ENCODE measurements at places on chromosomes 3 and 15. TPM values are rescaled to one million over a fixed set of nuclear protein-coding genes. Genes with fewer than 3 reads are reported as not detected.

Gene PTPN9
- 44.8 TPM for total RNA-seq

DNA sequence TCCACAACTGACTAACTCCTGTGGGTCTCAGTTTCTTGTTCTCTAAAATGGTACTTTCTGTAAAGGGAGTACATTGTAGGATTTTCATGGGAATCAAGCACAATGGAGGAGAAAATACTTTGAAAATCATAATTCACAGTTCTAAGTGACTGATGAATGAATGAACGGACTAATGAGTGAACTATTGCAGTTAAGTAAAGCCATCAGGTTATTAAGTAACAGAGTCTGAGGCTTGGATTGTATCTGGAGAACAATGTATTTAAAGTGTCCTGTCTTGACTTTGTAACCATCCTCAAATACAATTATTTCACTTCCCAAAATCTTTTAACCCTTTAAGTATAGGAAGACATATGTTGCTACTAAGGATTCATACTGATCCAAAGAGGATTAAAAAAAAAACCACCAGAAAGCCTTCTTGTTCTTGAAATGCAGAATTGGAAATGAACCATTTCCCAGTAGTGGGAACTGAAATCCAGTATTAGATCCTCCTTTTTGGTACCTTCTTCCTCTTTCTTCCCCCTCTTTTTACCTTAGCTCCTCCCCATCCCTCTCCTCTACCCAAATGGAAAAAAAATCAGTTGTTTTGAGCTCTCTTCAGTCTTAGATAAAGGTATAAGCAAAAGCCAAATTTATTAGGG is 13.2 kb upstream of the BCL6 start:
- DNase-seq: no peak

Gene PLA1A
- not detected for total RNA-seq

GRCh38 chr15:67564968-67565345 is 22.5 kb downstream of the MAP2K5 start:
- DNase-seq: no peak

- DNase-seq: peak; percentile 90
Measured at GRCh38 chr15:72199721-72200212, 2.2 kb upstream of the GRAMD2A start.

DNA sequence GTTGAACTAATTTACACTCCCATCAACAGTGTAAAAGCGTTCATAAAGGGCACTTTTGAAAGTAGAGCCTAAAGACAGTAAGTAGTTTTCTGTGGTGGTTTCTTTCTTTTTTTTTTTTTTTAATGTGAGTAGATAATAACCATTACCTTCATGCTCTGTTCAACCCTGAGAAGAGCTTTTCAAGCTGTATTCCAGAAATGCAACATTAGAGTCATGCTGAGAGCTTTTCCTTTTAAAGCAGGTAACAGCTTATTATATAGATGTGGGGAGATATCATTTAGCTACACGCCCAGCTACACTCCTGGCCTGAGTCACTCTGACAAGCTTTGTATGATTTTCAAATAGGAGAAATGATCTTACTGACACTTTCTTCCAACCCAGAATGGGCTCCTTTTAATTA is 96.2 kb upstream of the ARHGEF26 start:
- DNase-seq: no peak

- DNase-seq: no peak
Measured at GRCh38 chr3:73503781-73504180, 121.0 kb downstream of the PDZRN3 start.

- DNase-seq: no peak
Measured at GRCh38 chr3:58496206-58496857, 4.4 kb downstream of the KCTD6 start.
